ENCODE measurements at places on chromosomes 4 and X.

GRCh38 chr4:115310641-115311040 lies 197.2 kb upstream of the NDST4 start:
- DNase-seq: no peak

- no peak for DNase-seq
These were observed 6.6 kb downstream of the CCDC110 start for GRCh38 chr4:185464887-185465286.

DNA sequence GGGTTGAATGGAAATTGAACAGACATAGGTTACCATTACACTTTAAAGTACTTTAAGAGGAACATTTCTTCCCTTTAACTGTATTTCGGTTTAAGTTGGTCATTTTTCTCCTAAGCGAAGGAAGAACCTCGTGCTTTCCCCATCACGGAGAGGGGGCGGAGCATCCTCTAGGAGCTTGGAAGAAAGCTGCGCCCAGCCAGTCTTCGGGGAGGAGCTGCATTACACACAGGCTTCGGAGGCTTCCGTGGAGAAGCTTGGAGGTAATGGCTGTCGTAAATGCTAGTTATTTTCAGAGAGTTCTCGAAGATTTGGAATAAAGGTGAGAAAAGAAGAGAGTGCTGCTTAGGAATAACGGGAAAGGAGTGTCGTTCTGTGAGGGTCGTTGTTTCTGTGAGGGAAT lies at the start of gene PWWP3B:
PWWP3B (plus strand) TSS at position 199 of the 400 bp plus-strand sequence. CDS start 37,128 bp downstream, outside the sequence.
- peak; percentile 12 for DNase-seq

GRCh38 chrX:19640693-19641374 lies 125.5 kb upstream of the MAP3K15 start:
- no peak for DNase-seq

- no peak for DNase-seq
These were observed 1.1 kb upstream of the SLC10A7 start for GRCh38 chr4:146522869-146523205.

DNA sequence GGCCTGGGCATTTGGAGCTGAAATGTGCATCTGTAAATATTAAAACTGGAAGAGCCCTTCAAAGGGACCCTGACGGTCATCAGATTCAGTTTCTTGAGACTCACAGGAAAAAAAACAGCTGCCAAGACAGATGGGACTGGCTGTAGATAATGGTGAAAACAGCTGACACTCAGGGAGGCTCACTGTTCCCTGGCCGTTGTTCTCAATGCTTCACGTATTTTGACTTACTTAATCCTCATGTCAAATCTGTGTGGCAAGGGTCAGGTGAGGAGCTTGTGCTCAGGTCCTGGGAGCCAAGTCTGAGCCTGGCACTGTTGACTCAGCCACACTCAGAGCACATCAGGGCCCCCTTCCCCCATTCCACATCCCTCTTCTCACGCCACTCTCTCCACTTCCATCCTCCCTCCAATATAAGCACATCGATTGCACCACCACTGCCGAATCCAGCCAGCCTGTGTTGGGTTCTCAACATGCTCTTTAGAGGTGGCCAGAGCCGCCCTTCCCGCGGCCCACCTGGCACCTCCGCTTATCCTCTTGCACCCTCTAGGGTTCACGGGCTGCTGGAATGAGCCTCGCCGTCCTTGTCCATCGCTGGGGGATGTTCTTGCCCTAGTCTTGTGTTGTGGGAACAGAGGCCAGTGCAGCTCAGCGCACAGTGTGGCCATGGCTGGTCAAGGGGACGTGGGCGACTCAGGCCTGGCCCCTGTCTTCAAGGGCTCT lies 40.1 kb downstream of the EVC start:
- no peak for DNase-seq

GRCh38 chrX:153565996-153566580 lies 32.9 kb downstream of the CCNQ start:
- no peak for DNase-seq

- DNase-seq: no peak
These were observed 1.5 kb downstream of the CASP6 start for GRCh38 chr4:109701566-109702410.

DNA sequence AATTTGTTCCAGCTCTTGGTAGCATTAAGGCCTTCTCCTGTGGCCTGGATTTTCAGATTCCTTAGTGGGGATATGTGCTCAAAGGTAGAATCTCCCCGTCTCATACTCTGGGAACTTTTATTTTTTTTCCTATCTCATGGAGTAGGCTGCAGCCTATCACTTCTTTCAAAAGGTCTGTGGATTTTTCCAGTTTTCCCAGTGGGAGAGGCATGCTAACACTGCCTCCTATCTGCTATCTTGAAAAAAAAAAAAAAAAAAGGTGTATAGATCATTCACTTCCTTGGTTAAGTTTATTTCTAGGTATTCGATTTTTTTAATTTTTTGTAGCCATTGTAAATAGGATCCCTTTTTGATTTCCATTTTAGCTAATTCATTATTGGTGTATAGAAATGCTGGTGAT lies 67.1 kb downstream of the IL15 start:
- DNase-seq: no peak

DNA sequence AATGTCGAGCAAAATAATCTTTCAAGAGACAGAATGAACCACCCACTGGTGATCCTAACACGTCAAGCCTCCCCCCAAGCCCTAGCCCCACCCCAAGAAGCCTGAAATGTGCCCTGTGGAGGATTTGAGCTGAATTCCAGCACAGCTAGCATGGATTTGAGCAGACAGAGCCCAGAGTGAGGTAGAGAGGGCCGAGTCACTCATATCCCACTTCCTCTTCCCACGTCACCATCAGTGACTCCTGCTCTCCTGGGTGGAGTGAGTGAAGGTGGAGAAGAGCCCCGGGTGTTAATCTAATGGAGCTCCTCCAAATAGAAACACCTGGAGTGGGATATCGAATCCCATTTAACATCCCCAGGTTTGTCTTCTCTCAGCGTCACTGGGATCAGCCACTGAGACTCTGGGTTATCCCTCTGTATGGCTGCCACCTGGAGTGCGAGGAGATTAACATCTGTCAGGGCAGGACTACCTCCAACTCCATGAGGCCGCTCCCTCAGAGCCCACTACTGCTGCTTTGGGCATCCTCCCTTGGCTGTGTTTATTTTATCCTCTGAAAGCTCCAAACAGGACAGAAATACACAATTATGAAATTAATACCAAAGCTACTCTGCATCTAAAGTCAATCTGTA lies 136.6 kb downstream of the NWD2 start:
- DNase-seq: no peak

Measured in pons (tissue), 1 donor.